Tibial nerve (tissue), 4 donors: ENCODE measurements at places on chromosomes 2 and 18.

- no peak for DNase-seq
- H3K4me1 ChIP-seq, result peaks cover 5% of the 10 kb centered on the region
- H3K36me3 ChIP-seq, result no peaks in the 10 kb centered on the region
- no peak overlapping the region for H3K27ac ChIP-seq
- no peaks in the 10 kb centered on the region for H3K27me3 ChIP-seq
Observed at GRCh38 chr18:58532298-58532697, 96.6 kb downstream of the ALPK2 start.

DNA sequence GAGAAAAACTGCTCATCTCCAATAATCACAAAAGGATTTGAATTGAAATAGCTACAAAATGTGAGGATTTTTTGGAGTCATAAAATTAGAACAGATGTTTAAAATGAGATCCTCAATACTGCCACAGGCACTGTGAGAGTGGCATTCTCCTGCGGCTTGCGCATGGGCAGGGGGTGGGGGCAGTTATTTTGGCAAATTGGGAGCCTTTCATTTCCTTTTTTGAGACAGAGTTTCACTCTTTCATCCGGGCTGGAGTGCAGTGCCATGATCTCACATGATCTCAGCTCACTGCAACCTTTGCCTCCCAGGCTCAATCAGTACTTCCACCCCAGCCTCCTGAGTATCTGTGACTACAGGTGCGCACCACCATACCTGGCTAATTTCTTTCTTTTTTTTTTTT, 42.4 kb downstream of the POMC start:
- DNase-seq, result no peak
- no peak overlapping the region for H3K4me3 ChIP-seq
- no peaks in the 10 kb centered on the region for H3K36me3 ChIP-seq
- H3K27ac ChIP-seq, result no peak overlapping the region
- peaks cover 3% of the 10 kb centered on the region for H3K4me1 ChIP-seq

DNA sequence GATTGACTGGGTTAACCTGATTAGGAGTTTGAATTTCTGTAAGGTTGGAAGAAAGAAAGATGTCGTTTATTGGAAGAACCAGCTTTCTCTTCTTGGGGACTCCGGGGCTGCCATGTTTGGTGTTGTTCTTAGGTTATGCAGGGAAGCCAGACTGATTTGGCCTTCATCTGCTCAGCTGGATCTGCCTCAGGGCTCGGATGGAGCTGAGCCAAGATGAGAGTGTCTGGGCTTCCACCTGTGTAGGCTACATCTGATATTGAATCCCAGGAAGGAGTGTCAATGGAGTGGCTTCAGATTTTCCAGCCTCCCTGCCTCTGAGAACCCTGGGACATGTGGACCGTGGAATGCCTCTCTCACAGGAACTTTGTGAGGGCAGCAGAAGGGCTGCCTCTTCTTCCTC, 126.1 kb downstream of the WDSUB1 start:
- no peaks in the 10 kb centered on the region for H3K4me1 ChIP-seq
- no peaks in the 10 kb centered on the region for H3K27me3 ChIP-seq
- no peak for DNase-seq
- no peak overlapping the region for H3K4me3 ChIP-seq
- peaks cover 46% of the 10 kb centered on the region for H3K36me3 ChIP-seq
- no peak overlapping the region for H3K27ac ChIP-seq

GRCh38 chr2:115910270-115910669, 1467.8 kb downstream of the DPP10 start:
- no peaks in the 10 kb centered on the region for H3K4me1 ChIP-seq
- no peaks in the 10 kb centered on the region for H3K36me3 ChIP-seq
- no peak overlapping the region for H3K27ac ChIP-seq
- H3K4me3 ChIP-seq, result no peak overlapping the region

GRCh38 chr2:45013229-45014015, 4.2 kb upstream of the SIX2 start:
- no peak overlapping the region for H3K27ac ChIP-seq
- H3K4me3 ChIP-seq, result peak overlapping the region; percentile 23
- H3K36me3 ChIP-seq, result no peaks in the 10 kb centered on the region
- no peaks in the 10 kb centered on the region for H3K27me3 ChIP-seq

- no peak for DNase-seq
- no peaks in the 10 kb centered on the region for H3K27me3 ChIP-seq
- no peaks in the 10 kb centered on the region for H3K4me1 ChIP-seq
Observed at GRCh38 chr2:138723196-138723987, 56.8 kb downstream of the NXPH2 start.

DNA sequence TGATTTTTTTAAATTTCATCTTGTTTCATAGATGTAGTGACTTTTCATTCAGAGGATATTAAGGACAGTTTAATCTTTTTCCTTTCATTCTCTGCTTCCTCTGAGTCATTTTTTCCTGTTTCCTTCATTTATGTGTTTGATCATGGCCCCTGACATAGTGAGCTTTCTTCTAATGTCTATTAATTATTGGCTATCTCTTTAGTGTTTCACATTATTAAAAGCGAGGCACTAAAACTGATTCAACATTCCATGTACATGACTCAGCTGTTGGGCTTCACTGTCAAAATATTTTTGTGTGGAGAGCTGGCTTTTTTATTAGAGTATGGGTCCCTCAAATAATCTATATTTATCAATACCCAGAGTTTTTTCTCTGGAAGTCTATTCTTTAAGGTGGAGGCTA, 125.8 kb downstream of the THSD7B start:
- H3K27ac ChIP-seq, result no peak overlapping the region
- no peaks in the 10 kb centered on the region for H3K36me3 ChIP-seq
- no peaks in the 10 kb centered on the region for H3K27me3 ChIP-seq

DNA sequence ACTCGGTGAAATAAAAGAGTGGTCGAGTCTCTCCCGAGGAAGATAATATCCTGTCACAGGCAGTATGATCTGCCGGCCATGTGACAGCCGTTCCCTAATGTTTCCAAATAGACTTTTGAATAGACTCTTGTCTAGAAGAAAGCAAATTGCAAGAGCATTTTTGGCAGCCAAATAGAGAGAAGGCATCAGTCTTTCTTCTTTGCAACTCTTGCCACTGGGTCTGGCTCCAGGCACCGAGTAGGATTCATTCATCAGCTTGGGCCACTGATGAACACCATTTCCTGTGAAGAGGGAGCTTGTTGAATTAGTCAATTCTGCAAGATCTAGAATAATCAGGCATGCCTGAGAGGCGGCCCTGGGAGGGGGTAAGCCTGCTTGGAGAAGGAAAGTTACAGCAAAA, 165.6 kb downstream of the KLHL29 start:
- no peak overlapping the region for H3K4me3 ChIP-seq
- H3K27ac ChIP-seq, result peak overlapping the region; percentile 70

GRCh38 chr18:21593540-21594257, 6.8 kb downstream of the ESCO1 start:
- H3K27ac ChIP-seq, result no peak overlapping the region
- no peak overlapping the region for H3K4me3 ChIP-seq
- no peak for DNase-seq
- peaks cover 4% of the 10 kb centered on the region for H3K36me3 ChIP-seq

DNA sequence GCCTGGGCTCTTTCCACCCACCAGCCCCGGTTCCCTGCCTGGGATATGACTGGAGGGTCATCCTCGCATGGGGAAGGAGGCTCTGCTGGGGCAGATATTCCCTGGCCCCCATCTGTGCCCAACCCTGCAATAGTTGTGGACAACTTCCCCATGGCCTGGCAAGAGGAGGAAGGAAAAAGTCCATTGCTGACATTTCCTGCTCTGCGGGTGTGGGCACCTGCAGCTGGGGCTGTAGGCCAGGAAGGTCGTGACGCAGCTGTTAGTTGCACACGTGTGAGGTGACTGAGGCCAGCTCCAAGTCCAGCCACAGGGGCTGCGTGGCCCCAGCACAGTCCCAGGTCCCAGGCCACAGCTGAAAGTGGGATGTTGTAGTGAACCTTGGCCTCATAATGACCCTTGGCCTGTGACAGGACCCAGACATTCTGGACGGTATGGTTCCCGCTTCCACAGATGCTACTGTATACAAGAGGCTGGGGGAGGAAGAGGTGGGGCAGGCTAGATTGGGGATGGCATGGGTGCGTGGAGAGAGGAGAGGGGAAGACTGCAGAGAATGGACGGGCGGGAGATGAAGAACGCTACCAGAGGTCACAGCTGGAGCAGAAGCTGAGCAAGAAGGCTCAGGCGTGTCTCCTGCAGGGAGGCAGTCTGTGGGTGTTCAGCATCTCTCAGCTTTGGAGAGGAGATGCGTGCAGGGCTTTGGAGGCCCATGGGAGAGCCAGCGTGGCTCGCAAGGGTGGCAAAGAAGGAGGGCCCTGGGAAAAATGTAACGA, 22.1 kb downstream of the OTOF start:
- H3K4me1 ChIP-seq, result peaks cover 19% of the 10 kb centered on the region
- no peak overlapping the region for H3K27ac ChIP-seq
- no peak overlapping the region for H3K4me3 ChIP-seq
- no peak for DNase-seq

DNA sequence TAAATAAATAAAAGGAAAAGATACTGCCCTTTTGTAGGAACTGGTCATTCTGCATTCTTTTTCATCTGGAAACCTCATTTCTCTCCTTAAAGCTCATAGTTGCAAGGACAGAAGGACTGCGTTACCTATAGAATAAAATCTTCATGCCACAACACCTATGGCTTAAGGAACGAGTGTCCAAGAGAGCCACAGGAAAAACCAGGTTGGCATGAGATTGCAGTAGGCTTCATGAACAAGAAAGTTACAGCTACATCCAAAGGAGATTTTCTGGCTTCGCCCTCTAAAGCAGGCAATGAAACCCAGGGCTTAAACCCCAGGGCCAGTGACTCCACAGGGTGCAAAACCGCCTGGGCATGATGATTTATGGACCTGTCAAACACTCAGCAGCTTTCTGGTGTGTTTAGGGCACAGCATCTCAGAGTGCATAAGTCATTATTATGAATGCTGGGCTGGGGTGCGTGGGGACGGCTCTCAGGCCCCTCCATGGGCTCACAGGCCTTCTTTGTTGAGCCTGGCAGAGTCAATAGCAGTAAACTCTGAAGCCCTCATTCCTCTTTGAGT, 30.7 kb upstream of the PIEZO2 start:
- H3K4me3 ChIP-seq, result no peak overlapping the region
- no peaks in the 10 kb centered on the region for H3K36me3 ChIP-seq
- DNase-seq, result no peak
- H3K27ac ChIP-seq, result no peak overlapping the region
- H3K4me1 ChIP-seq, result no peaks in the 10 kb centered on the region

- H3K4me1 ChIP-seq, result peaks cover 3% of the 10 kb centered on the region
- no peaks in the 10 kb centered on the region for H3K36me3 ChIP-seq
- DNase-seq, result no peak
- H3K4me3 ChIP-seq, result no peak overlapping the region
- no peak overlapping the region for H3K27ac ChIP-seq
- H3K27me3 ChIP-seq, result no peaks in the 10 kb centered on the region
Observed at GRCh38 chr18:48784656-48785055, 166.1 kb downstream of the SMAD7 start.

DNA sequence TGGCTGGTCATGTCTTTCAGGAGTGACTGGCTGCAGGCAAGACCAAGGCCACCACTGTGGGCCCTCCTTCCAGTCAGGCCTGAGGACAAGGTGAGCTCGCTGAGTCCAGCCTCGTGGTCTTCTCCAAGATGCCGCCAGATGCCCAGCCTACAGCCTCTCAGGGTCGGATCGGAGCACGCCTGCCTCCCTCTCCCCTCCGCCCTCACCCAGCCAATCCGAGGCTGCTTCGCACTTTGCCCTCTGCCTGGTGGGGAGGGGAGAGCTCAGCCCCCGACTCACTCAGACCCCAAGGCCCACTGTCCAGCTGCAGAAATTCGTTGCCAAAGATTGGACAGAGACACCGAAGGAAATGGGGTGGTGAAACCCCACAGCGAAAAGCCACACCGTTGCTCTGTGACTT, 33.1 kb downstream of the ATOH8 start:
- no peaks in the 10 kb centered on the region for H3K27me3 ChIP-seq
- H3K36me3 ChIP-seq, result no peaks in the 10 kb centered on the region
- no peak overlapping the region for H3K27ac ChIP-seq
- H3K4me1 ChIP-seq, result peaks cover 56% of the 10 kb centered on the region
